ENCODE measurements at places on chromosomes 4 and X. TPM values are rescaled to one million over a fixed set of nuclear protein-coding genes. Genes with fewer than 3 reads are reported as not detected.

GRCh38 chr4:80125252-80126177, 52.5 kb upstream of the ANTXR2 start:
- DNase-seq = peak; percentile 52

The IQCM gene
- not detected for total RNA-seq

The PASD1 gene
- total RNA-seq = not detected

The P2RY4 gene
- 0.29 TPM for total RNA-seq

DNA sequence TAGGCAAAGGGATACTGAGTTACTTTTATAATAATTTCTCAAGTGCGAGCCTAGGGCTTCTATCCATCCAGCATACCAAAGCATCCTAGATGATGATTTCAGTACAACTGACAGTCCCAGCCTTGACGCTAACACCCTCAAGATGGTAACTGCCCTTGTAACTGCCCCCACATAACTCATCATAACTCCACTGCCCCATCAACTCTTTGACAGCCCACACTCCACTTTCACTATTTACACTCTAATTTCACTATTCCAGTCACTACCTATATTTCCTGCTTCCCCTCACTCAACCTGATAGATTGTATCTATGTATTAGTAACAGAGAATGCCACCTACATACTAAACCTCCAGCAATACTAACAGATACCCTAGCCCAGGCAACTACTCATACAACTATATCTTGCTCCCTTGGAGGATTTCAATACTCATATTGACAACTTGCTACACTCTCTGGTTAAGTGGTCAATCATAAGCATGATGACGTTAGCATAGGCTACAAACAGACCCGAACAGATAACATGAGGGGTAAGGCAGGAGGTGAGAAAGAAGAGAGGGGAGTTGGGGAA, 65.0 kb downstream of the HUWE1 start:
- DNase-seq = no peak

The DTHD1 gene
- not detected for total RNA-seq
